ENCODE measurements at places on chromosomes 3 and 15.

- no peak for DNase-seq
These were observed 364.5 kb downstream of the MAGI1 start for GRCh38 chr3:65674226-65674625.

GRCh38 chr3:121896823-121897222 lies 2.6 kb downstream of the SLC15A2 start:
- no peak for DNase-seq

- DNase-seq: no peak
These were observed 232.1 kb downstream of the NECTIN3 start for GRCh38 chr3:111303760-111304159.

- DNase-seq: no peak
These were observed 3.2 kb downstream of the AKAP13 start for GRCh38 chr15:85383470-85384148.

- DNase-seq: no peak
These were observed 691.6 kb downstream of the ZNF385D start for GRCh38 chr3:21059404-21059803.

GRCh38 chr15:39510001-39510701 lies 70.7 kb upstream of the THBS1 start:
- no peak for DNase-seq

- DNase-seq: no peak
These were observed 33.3 kb upstream of the HACD2 start for GRCh38 chr3:123618076-123618708.

DNA sequence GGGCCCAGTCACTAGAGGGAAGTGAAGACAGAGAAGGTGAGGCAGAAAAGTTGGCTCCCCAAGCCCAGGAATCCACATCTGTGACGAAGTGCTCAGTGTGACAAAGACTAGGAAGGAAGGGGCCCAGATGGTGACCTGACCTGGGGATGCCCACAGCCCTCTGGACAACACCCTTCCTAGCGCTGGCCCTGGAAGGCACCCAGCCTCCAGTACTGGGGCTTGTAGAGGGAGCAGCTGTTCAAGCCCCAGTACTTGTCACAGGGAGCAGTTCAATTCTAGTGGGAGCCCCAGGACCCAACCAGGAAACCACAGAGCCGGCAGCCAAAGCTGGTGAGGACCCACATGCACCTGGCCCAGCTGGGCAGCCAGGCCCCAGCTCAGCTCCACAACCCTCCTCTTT lies 190.8 kb downstream of the XXYLT1 start:
- no peak for DNase-seq

GRCh38 chr3:61358364-61358763 lies 107.1 kb upstream of the FHIT start:
- DNase-seq: no peak

DNA sequence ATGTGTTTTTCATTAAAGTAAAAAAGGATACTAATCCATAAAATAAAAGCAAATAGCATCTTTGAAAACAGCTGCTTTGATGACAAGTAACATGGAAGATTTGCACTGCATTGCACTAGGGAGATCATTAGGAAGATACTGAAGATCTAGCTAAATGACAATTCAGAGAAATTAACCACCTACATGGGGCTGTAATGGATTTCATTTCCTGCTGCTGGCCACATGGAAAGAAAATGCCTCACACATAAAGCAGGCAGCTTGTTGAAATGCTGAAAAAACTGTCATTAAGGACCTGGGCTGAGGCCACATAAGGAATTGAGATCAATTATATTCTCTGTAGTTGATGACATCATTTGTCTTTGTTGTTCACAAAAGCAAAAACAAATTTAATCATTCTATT lies 94.1 kb downstream of the PYDC2 start:
- DNase-seq: no peak

GRCh38 chr15:80070840-80071239 lies 11.4 kb downstream of the ZFAND6 start:
- no peak for DNase-seq

- DNase-seq: no peak
These were observed 90.4 kb downstream of the FOXP1 start for GRCh38 chr3:71492974-71493771.

DNA sequence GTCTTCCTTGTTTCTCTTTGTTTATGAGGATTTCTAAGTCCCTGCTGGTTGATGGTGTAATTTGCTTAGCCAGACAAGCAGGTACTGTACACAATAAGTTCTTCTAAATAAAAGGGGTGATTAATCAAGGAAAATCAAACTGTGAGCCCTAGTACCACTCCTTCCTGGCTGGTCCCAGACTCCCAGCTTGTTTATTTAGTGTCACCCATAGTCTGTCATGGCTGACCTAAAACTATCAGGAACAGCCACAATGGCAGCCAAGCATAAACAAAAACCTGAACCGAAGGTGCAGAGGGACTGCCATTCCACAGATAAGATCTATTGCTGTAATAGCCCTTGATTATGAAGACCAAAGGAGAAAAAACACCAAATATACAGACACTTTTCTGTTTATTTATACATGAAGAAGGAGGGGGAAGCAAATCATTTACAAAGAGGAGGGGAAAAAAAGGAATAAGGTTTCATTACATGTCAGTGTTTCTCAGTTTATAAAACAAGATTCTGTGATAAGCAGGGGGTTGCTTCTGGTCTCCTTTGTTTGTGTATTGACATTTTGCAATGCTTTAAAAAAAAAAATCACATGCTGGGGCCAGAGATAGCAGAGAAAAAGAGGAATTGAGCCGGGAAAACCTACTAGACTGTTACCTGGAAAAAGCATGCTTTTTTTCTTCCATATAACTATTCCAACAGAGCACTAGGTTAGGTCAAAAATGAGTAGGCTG lies 182.4 kb upstream of the DPH6 start:
- DNase-seq: no peak

DNA sequence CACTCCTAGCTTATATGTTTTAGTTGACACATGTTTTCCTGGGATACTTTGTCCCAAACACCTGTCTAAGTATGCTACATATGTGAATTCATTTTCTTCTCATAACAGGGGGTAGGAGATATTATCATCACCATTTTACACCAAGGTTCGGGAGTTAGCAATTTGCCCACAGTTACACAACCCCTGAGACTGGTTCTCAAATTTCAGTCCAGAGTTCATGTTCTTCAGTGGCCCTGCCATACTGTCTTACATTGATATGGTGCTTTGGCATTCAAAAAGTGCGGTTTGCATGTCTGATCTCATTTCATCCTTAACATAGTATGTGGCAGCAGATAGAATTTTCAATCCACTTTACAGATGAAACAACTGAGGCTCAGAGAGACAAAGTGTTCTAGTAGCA lies 38.4 kb downstream of the ROBO2 start:
- DNase-seq: no peak

- DNase-seq: no peak
These were observed 281.0 kb upstream of the NECTIN3 start for GRCh38 chr3:110790631-110791030.

DNA sequence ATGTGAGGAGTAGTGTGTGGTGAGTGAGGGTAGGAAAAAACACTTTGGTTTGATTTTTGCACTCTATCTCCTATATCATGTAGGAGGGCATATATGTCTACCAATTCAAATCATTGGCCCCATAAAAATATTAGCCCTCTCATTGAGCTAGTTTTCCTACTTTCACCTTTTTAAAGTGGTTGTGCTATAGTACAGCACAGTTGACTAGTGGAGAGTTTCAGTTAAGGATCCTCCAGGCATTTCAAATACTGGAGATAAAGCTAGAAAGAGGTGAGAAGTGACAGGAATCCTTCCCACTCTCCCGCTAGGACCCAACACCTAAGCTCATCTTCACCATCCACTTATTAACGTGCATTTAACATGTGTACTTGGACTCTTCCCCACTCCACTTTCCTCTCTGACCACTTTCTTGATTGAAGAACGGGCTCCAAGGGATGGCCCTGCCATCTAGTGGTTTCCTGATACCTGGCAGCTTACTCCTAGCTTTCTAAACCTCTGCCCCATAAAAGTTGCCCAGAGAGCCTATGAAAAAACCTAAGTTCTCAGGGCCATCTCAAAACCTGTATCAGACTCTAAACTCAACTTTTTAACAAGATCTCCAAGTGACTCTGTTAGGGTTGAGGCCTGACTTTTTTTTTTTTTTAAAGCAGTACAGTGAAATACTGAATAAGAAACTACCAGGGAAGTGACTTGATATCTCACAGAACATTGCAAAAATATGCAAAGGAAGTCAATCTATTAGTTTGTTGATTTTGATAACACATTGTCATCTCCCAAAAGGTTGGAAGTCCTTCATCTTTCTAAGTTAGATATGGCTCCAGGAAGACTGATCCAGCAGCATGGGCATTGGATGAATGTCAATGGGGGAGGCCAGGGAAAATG lies 17.9 kb downstream of the IL12A start:
- DNase-seq: no peak

- no peak for DNase-seq
These were observed 13.0 kb downstream of the SV2B start for GRCh38 chr15:91113030-91113429.

DNA sequence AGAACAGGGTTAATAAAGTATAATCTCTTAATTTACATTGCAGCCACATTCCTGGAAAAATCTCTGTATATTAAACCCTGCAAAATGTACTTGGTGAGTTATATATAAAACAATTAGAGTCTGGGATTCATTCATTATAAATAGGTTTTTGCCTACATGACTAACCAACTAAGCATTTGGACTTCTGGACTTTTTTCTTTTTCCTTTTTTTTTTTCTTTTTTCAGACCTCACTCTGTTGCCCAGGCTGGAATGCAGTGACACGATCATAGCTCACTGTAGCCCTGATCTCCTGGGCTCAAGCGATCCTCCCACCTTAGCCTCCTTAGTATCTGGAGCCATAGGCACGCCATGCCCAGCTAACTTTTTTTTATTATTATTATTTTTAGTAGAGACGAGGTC lies 4.5 kb downstream of the DNAJC13 start:
- no peak for DNase-seq

DNA sequence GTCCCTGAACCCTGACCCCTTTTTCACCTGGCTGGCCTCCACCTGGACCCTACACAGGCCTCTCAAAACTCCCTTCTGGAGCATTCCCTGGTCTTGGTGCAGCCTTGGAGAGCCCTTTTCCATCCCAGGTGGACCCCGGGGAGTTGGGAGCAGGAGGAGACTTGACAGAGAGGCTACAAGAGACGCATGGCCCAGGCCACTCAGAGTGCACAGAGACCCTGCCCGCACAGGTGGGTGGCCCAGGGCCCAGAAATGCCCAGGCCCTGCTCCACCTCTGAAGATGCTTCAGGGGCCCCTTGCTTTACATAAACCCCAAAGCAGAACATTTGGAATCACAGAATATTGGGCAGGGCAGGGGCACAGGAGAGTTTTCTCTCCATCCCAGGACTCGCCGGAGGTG lies 34.4 kb downstream of the CYP11A1 start:
- no peak for DNase-seq

DNA sequence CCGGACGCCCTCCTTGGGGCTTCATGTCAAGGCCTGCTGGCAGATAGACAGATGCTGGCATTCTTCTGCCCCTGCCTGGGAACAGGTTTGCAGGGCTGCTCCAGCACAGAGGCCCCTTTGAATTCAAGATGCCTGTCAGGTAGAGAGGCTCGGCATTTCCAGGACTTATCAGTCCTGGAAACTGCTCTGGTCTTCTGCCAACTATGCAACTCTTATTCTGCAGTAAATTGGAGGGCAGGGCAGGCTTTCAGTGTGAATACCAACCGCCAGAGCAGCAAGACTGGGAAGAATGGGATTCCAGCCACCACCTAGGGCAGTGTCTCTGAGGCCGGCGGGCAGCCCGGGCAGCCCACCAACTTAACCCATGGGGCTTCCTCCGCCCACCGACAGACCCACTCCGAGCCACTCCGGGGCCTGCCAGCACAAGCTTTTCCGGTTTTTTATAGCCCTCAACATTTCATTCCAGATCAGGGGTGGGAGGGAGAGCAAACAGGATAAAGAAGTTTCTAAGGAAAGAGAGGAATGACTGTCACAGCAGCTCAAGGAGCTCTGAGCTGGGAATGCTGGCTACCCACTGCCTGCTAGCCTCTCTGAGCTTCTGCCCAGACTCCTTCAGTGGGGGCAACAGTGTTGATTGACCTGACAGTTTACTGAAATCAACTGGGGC lies 140.9 kb downstream of the NTRK3 start:
- DNase-seq: no peak

- DNase-seq: no peak
These were observed 95.5 kb downstream of the TFDP2 start for GRCh38 chr3:142053835-142054234.

DNA sequence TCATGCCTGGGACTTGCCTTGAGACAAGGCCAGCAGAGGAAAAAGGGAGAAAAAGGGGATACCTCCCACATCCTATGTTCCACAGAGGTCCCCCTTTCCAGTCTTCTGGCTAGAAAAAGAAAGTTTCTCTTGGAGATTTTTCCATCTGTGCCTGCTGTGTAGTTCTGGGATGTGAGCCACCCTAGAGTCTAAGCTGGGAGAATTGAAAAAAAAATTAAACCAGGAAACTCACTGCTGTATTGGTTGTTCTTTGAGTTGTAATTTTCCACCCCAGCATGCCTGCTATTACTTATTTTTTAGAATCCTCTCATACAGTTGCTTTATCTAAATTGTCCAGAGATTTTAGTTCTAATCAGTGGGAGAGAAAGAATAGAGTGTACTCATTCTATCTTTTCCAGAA lies 68.4 kb downstream of the SV2B start:
- no peak for DNase-seq

- no peak for DNase-seq
These were observed 468.2 kb downstream of the OTOL1 start for GRCh38 chr3:161964857-161965256.

DNA sequence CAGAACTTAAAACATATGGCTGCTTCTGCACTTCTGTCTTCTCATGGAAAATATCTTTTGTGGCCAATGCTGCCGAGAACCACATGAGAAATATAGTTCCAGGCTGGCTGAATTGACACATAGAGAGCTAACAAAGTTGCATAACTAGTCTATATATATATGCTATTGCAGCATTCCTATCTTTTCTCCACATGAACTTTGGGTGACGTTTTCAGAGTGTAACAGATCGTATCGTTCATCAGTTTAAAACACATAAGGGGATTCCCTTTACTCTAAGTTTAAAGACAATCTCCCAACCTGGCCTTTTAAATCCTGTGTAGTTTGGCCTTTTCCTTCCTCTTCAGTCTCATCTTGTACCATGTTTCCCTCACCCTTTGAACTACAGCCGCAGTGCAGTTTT lies 394.2 kb upstream of the CBLB start:
- no peak for DNase-seq

DNA sequence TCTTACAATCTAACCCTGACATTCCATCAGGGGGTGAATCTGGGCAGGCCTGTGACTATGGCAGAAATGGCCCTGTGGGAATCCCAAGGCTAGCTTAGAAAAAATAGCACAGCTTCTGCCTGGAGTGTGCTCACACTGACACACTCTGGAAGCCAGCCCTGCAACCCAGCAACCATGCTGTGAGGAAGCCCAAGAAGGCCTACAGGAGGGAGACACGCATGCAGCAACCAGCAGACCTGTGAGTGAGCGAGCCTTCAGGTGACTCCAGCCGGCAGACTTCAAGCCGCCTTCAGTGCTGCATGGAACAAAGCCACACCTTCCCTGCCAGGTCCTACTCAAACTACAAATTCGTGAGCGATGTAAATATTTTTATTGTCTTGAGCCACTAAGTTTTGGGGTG lies 26.1 kb downstream of the RAB6B start:
- DNase-seq: no peak

Data from stimulated activated CD4-positive, alpha-beta T cell treated with anti-CD3 and anti-CD28 coated beads, Interleukin-12 subunit alpha, Interleukin-12 subunit beta, amount 100 ng/mL, for 24 hours (primary cell).